ENCODE measurements at places on chromosomes 2 and 18.

DNA sequence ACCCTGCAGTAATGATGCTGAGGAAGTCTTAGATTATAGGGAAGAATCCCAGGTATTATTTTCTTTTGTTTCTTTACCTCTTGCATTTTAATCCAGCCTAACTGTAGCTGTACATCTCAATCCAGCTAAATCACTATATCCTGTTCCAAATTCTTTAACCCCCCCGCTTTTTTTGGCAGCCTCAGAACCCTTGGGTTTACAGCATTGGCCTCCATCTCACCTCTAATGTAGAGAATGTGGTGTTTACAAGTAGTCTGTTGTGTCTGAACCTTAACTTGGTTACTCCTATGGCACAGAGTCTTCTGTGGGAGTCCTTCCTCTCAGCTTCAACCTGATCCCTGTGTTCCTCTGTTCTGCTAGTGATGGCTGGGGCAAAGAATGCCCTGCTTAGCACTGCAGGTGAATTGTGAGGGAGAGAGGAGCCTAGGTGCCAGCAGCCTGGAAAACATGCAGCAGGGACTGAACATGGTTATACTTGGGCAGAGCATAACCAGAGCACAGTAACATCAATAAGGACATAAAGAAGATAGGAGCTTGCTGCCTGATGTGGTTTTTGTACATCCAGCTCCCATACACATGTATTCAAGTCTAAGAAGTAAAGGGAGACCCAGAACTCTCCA lies 130.2 kb downstream of the FAM124B start:
- DNase-seq: no peak

- peak; percentile 4 for DNase-seq
Observed at GRCh38 chr18:65725251-65726050, 25.4 kb upstream of the CDH7 start.

- no peak for DNase-seq
Observed at GRCh38 chr18:21904856-21905255, 164.3 kb downstream of the MIB1 start.

DNA sequence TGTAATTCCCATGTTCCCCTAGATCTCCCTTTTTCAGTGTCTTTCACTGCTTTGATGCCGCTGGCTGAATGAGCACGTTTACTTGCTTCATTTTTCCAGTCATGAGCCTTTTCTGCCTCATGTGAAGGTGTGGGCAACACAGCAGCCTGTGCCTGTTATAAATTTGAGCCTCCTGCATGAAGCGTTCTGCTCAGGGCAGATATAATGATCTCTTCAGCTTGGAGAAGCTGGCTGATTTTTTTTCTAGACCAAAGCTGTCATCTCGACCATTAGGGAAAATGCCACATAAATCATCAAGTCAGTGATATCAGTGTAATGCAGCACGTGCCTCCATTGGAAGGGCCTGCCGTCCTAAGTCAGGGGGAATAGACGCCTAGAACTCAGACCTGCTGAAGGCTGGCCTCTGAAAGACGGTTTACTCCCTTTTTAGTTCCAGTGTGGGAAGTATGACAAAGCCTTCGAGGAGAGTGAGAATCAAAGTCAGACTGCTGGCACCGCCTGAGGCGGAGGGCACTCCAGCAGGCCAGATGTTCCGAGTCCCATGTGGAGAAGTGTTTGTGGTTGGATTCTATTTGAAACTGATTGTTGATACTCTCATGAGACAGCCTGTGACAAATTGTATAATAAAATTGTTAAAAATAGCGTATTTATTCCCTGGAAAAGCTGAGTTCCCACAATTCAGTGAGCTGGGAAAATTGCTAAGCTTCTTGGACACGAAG lies 196.5 kb downstream of the MYO1B start:
- DNase-seq: peak; percentile 33

DNA sequence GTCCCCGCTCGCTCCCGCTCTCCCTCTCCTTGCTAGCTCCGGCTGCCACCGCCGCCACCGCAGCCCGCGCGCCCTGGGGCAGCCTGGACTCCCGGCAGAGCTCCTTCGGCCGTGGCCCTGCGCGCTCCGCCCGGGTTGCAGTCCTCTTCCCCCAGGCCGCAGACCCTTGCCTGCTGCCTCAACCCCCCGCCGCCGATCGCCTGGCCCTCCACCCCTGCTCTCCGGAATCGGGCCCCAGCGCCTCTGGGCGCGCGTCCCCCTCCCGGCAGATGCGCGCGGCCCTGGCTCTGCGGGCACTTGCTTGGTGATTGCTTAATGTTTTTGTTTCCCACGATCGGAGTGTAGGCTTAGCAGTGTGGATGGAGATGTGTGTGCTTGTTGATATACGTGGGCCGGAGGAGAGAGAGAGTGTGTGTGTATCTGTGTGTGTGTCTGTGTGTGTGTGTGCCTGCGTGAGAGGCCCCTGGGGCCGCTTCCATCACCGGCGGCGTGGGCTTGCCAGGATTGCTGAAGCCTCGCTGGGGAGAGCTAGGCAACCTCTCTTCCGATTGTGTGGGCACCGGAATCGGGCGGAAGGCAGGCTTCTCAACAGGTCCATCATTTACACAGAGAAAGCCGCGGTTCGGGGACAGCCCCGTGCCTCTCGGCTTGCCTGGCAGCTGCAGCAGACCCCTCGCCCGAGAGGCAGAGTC lies 877 bp downstream of the INHBB start:
- no peak for DNase-seq

- no peak for DNase-seq
Observed at GRCh38 chr2:209942936-209943605, 59.4 kb upstream of the RPE start.

DNA sequence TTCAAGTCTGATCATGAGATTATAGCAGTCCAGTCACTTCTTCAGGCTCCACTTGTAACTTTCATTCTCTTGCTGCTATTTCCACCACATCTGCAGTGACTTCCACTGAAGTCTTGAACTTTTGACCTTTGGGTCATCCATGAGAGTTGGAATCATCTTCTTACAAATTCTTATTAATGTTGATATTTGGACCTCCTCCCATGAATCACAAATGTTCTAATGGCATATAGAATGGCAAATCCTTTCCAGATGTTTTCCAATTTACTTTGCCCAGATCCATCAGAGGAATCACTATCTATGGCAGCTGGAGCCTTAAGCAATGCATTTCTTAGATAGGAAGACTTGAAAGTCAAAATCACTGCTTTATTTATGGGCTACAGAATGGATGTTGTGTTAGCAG lies 159.4 kb downstream of the LTBP1 start:
- no peak for DNase-seq

- DNase-seq: no peak
Observed at GRCh38 chr2:134231301-134231964, 22.4 kb upstream of the MGAT5 start.

DNA sequence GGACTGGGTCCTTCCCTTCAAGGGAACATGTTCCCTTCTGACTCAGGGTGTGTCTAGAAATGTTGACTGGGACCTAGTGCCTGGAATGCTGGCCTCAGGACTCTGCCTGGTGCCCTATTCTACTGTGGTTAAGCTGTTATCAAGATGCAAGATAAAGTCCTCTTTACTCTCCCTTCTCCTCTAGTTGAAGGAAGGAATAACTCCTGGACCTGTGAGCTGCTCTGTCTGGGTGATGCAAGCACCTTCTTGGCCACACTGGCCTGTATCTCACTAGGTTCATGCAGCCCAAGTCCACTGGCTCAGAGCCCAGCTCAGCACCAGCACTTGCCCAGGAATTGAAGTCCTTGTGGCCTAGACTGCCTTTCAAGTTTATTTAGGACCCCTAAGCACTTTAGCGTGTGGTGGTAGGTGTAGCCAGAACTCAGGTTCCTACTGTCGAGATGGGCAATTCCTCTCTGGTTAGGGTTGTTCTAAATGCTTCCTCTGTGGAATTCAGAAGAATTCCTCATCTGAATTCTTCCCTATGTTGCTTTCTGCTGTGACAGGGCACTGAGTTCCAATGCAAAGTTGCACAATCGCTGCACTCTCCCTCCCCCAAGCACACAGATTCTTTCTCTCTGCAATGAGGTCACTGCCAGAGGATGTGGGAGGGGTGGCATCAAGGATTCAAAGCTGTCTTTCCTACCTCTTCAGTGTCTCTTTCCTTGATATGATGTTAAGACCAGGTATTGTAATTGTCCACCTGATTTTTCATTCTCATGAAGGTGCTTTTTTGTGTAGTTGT lies 54.7 kb downstream of the VWC2L start:
- DNase-seq: peak; percentile 42

GRCh38 chr18:55007602-55008001 lies 48.3 kb upstream of the CCDC68 start:
- no peak for DNase-seq

DNA sequence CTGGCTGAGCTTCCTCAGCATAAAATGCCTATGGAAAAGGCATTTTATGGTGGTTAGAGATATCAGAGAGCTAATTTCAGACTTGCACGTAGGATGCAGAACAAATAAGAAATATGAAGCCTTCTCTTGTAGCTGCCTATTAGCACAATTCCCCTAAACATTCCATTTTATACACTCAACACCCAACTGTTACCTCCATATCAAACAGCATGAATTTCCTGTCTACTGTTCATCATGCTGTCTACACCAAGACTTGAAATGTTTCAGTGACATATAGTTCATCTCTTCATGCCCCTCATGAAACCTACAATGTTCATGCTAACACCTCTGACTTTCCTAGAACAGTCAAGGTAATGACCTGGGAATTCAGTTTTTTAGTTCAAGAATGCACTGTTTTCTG lies 249.9 kb downstream of the PIEZO2 start:
- no peak for DNase-seq

DNA sequence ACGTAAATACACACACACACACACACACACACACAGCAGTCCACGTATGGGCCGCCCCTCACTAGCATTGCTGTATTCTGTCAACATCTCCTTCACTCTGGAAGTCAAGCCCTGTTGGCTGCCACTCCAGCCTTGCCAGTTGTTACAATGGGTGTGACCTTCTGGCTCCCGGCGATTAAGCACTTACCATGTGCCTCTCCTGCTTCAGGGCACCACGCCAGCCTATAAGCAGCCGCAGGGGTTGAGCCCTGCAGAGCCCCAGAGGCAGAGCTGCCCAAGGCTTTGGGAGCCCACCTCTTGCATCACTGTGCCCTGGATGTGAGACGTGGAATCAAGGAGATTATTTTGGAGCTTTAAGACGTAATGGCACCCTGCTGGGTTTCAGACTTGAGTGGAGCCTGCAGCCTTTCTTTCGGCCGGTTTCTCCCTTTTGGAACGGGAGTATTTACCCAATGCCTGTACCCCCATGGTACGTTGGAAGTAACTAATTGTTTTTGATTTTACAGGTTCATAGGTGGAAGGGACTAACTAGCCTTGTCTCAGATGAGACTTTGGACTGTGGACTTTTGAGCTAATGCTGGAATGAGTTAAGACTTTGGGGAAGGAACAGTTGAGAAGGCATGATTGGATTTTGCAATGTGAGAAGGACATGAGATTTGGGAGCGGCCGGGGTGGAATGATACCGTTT lies 54.5 kb upstream of the ROCK2 start:
- DNase-seq: peak; percentile 64

DNA sequence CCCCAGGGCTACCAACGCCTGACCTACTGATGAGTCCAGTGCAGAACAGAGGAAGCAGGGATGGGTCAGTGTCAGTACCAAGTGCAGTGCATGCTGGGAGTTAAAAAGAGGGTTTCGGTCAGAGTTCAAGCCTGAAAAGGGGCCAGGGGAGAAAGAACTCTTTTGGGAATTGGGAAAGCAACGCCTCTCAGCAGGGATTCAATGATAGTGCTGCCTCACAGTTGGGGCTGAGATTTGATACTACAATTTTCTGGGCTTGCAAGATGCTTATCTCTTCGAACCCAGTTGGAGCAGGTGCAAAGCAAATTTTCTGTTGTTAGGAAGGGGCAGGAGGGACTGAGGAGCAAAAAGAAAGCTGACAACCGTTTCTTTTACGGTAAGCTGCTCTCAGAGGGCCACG lies 82.6 kb downstream of the CERKL start:
- DNase-seq: no peak

DNA sequence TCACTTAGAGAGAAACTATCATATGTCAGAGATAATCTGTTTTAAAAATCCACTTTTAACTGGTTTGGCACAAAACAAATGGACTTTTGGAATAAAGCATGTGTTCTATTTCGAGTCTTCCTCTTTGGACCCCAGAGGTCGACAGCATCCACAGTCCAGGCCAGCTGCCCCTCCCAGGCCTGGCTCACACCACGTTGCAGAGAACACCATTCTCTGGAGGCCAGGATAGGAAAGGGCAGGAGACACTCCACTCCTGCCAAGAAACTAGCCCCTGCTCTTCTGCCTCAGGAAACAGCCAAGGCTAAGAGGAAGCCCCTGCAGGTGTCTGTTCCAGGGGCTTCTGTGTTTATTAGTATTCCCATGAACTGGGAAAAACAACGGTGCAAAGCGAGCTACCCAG lies 456.6 kb upstream of the ID2 start:
- peak; percentile 37 for DNase-seq

DNA sequence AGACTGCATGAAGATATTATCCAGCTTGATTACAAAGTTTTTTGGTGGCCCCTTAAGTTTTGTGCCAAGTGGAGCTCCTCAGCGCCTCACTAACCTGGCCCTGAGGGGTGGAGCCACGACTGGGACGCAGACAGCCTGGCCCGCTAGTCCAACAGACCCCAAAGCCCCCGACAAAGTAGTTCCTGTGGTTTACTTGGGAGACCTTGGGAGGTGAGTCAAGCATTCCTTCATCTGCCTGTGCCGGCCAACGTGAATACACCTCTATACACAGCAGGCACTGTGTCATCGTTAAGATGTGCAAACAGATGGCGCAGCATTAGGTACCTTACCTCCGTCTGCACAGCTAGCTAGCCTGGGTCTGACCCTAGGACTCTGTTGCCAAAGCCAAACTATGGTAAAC lies 55.0 kb upstream of the LAMA1 start:
- DNase-seq: no peak

- no peak for DNase-seq
Observed at GRCh38 chr2:55420439-55420725, 726 bp upstream of the CCDC88A start.

- DNase-seq: no peak
Observed at GRCh38 chr18:70523035-70523791, 234.4 kb downstream of the SOCS6 start.

DNA sequence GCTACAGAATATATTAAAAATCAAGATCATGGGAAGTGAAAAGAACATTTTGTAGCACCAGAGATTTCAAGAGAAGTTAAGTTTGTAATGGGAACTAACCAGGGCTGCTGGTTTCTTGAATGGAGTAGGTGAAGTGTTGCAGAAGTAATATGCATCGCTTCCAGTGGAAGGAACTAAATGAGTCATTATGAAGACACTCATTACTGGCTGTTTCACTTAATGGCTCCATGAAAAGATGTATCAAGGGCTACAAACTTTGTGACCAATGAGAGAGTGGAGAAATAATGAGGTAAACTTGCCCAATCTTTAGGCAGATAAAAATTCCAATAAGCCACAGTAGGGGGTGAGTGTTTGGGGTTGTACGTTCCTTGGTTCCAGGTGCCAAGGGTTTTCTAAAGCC lies 380.4 kb upstream of the POU3F3 start:
- DNase-seq: no peak

GRCh38 chr2:63035660-63036059 lies 15.0 kb upstream of the OTX1 start:
- no peak for DNase-seq

GRCh38 chr2:23432531-23432930 lies 47.6 kb downstream of the KLHL29 start:
- DNase-seq: no peak

GRCh38 chr2:55776479-55776878 lies 82.8 kb upstream of the PNPT1 start:
- no peak for DNase-seq

Measured in heart right ventricle (tissue), 16 donors.